Progenitor cell of endocrine pancreas (in vitro differentiated cells): ENCODE measurements at places on chromosomes 11 and 22. TPM values are rescaled to one million over a fixed set of nuclear protein-coding genes. Genes with fewer than 3 reads are reported as not detected.

GRCh38 chr11:45933846-45934579 lies 11.6 kb downstream of the LARGE2 start:
- H3K36me3 ChIP-seq, result peaks cover 13% of the 10 kb centered on the region
- no peak for DNase-seq
- H3K4me1 ChIP-seq, result peaks cover 21% of the 10 kb centered on the region
- no peak overlapping the region for H3K4me3 ChIP-seq
- no peaks in the 10 kb centered on the region for H3K27me3 ChIP-seq

The NCR3LG1 gene
- total RNA-seq, result 1.3 and 2.1 TPM in 2 replicates

DNA sequence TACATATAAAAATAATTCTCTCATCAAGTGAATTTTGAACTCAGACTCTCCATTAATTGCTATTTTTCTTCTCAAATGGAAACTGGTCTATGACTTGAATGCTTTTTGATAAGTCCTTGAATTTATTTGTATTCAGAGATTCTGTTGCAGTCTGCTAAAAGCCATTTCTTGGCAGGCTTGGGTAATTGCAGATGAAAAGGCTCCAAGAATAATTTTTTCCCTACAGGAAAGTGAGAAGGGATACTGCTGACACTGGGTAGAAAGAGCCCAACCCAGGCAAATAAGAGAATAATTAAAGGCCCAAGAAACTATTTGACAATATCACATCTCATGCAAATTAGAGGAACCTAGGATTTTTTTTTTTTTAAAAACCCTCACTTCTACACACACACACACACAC lies 246.5 kb upstream of the DDI1 start:
- no peak for DNase-seq
- no peaks in the 10 kb centered on the region for H3K27me3 ChIP-seq
- no peak overlapping the region for H3K27ac ChIP-seq
- peaks cover 2% of the 10 kb centered on the region for H3K36me3 ChIP-seq
- H3K4me3 ChIP-seq, result no peak overlapping the region
- no peaks in the 10 kb centered on the region for H3K4me1 ChIP-seq

DNA sequence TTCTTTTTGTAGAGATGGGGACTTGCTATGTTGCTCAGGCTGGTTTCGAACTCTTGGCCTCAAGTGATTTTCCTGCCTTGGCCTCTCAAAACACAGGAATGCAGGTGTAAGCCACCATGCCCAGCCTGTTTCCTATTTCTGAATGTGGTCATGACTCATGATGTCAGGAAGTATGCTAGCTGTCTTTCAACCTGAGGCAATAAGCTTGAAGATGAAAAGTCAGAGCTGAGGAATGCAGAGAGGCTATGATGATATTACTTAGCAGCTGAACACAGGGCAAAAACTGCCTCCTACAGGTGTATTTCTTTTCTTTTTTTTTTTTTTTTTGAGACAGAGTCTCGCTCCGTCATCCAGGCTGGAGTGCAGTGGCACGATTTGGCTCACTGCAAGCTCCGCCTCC lies 9.0 kb upstream of the NUCB2 start:
- H3K4me1 ChIP-seq, result no peaks in the 10 kb centered on the region
- peaks cover 3% of the 10 kb centered on the region for H3K27me3 ChIP-seq
- no peak for DNase-seq
- no peak overlapping the region for H3K4me3 ChIP-seq

The STK33 gene
- total RNA-seq, result 22.6 and 23.4 TPM in 2 replicates

DNA sequence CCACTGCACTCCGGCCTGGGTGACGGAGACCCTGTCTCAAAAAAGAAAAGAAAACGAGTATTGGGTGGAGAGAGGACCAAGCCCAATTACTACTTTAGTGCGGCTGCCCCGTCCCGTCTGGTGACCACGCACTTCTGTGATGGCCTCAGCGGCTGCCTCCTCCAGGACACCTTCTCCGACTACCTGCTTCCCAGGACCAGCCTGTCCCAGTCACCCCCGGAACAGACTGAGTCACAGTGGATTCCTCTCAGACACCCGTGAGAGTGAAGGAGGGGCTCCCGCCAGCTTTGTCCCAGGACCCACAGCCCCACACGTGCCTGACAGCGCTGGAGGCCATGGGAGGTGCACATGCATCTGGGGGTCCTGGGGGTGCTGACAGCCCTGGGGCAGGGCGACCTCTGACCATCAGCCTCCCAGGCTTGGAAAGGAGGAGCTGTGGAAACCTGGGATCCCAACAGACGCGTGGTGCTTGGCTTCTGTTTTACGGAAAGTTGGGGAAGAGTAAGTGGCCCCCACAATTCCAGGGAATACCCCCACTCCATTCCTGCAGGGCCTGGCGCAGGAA lies 4.8 kb downstream of the DRD4 start:
- peaks cover 7% of the 10 kb centered on the region for H3K4me1 ChIP-seq
- H3K36me3 ChIP-seq, result peaks cover 3% of the 10 kb centered on the region
- H3K4me3 ChIP-seq, result no peak overlapping the region
- no peak overlapping the region for H3K27ac ChIP-seq

The SHISA8 gene
- not detected in 2 replicates for total RNA-seq

- H3K36me3 ChIP-seq, result peaks cover 24% of the 10 kb centered on the region
- DNase-seq, result no peak
- H3K27me3 ChIP-seq, result no peaks in the 10 kb centered on the region
- H3K4me3 ChIP-seq, result no peak overlapping the region
- H3K27ac ChIP-seq, result no peak overlapping the region
Measured at GRCh38 chr11:100964435-100964834, 165.2 kb downstream of the PGR start.

The DCHS1 gene
- 54.7 and 61.4 TPM in 2 replicates for total RNA-seq

GRCh38 chr11:68142441-68143309 lies 21.5 kb upstream of the CHKA start:
- H3K27me3 ChIP-seq, result no peaks in the 10 kb centered on the region
- no peak for DNase-seq
- H3K27ac ChIP-seq, result no peak overlapping the region
- H3K36me3 ChIP-seq, result peaks cover 2% of the 10 kb centered on the region
- H3K4me1 ChIP-seq, result peaks cover 22% of the 10 kb centered on the region

The B4GALNT4 gene
- 277 and 294 TPM in 2 replicates for total RNA-seq

GRCh38 chr22:30865656-30866055 lies 102.9 kb downstream of the MORC2 start:
- no peak overlapping the region for H3K4me3 ChIP-seq
- no peaks in the 10 kb centered on the region for H3K36me3 ChIP-seq

The OR8D4 gene
- 0.24 and 0.58 TPM in 2 replicates for total RNA-seq

GRCh38 chr11:9568161-9568853 lies 5.2 kb upstream of the WEE1 start:
- H3K4me1 ChIP-seq, result peaks cover 62% of the 10 kb centered on the region
- no peaks in the 10 kb centered on the region for H3K36me3 ChIP-seq
- peak overlapping the region; percentile 48 for H3K4me3 ChIP-seq

The OR5B21 gene
- not detected in 2 replicates for total RNA-seq

The BCO2 gene
- 3.0 and 3.6 TPM in 2 replicates for total RNA-seq

The GAS2 gene
- total RNA-seq, result 14.5 and 16.0 TPM in 2 replicates

DNA sequence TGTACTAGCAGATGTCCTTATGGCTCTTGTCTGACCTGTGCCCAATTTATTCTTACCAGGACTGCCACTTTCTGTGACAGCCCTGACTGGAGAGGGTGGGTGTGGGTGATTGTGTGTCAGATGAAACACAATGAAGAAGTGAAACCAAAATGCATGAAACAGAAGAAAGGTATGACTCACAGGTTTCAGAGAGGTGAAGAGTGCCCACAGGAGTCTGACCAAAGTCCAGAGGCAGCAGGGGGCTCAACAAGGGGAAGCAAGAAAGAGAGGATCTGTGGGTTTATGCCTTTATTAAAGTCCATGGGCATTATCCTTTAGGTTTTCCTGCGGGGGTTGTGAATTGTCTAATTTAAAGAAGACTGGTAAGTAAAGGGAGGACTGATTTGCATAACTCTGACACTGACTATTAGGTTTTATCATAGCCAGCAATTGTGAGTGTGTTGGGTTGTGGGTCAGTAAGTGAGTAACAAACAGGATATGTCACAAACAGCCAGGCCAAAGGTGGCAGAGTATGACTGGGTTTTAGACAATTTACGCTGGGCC lies 3.9 kb upstream of the OR4C6 start:
- no peaks in the 10 kb centered on the region for H3K4me1 ChIP-seq
- H3K36me3 ChIP-seq, result no peaks in the 10 kb centered on the region
- DNase-seq, result no peak
- no peak overlapping the region for H3K27ac ChIP-seq
- no peak overlapping the region for H3K4me3 ChIP-seq

- no peak within 1 kb of the TSS for H3K27ac ChIP-seq
- H3K27me3 ChIP-seq, result no peaks in the 10 kb centered on the region
- H3K4me1 ChIP-seq, result peaks cover 2% of the 10 kb centered on the region
- no peak for DNase-seq
Measured at GRCh38 chr11:5234381-5234834, at the start of gene HBD. HBD (minus strand) TSS chr11:5234483; CDS start chr11:5234433, 50 bp downstream.

DNA sequence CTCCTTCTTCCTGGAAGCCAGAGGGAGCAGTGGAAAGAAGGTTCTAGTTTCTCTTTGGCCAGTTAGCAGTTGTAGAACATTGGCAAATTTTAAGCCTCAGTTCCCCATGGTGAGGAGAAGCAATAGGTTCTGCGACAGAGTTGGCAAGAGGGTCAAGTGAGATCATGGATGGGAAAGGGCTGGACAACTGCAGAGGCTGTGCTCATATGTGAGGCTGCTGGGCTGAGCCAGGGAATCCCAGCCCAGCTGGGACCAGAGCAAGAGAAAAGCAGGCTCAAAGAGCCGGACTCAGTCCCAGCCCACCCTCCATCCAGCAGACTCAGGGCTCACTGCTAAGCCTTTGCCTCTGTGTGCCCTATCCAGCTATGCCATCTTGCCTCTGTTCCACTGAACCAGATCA lies 66.8 kb upstream of the MYOD1 start:
- no peak for DNase-seq
- no peaks in the 10 kb centered on the region for H3K36me3 ChIP-seq
- no peak overlapping the region for H3K27ac ChIP-seq
- H3K27me3 ChIP-seq, result peaks cover 48% of the 10 kb centered on the region
- H3K4me1 ChIP-seq, result no peaks in the 10 kb centered on the region

- H3K4me3 ChIP-seq, result no peak overlapping the region
- no peak overlapping the region for H3K27ac ChIP-seq
- DNase-seq, result no peak
- H3K27me3 ChIP-seq, result no peaks in the 10 kb centered on the region
- H3K4me1 ChIP-seq, result no peaks in the 10 kb centered on the region
Measured at GRCh38 chr11:65059523-65059922, 1.2 kb upstream of the NAALADL1 start.

The APLNR gene
- 0.12 TPM in 1 of 2 replicates, not detected in the other for total RNA-seq

The PRRG4 gene
- total RNA-seq, result 0.67 and 0.75 TPM in 2 replicates

GRCh38 chr11:23112390-23112789 lies 252.1 kb upstream of the CCDC179 start:
- H3K27ac ChIP-seq, result no peak overlapping the region
- DNase-seq, result no peak
- peaks cover 11% of the 10 kb centered on the region for H3K4me1 ChIP-seq
- peaks cover 8% of the 10 kb centered on the region for H3K36me3 ChIP-seq
- no peaks in the 10 kb centered on the region for H3K27me3 ChIP-seq

- no peak overlapping the region for H3K4me3 ChIP-seq
- H3K27me3 ChIP-seq, result no peaks in the 10 kb centered on the region
- H3K36me3 ChIP-seq, result peaks cover 34% of the 10 kb centered on the region
- no peak for DNase-seq
Measured at GRCh38 chr11:74086242-74086884, 77.5 kb upstream of the UCP3 start.

DNA sequence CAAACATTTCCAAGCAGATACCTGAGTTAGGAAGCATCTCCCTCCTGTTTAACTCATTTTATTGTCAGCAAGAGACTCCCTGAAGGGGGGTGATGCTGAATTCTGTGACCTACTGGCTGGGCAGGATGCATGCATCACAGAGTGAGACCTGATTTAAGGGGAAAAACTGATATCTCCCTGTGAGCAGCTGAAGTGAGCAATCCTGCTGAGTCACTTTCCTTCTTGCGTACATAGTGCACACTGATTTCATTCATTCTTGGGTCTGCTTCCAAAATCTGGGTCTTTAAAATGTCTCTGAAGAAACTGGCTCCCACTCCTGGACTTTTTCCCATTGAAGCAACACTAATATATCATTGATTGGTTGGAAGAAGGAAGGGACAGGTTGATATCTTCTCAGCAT lies 23.3 kb downstream of the P4HA3 start:
- no peaks in the 10 kb centered on the region for H3K36me3 ChIP-seq
- H3K27ac ChIP-seq, result no peak overlapping the region
- DNase-seq, result no peak
- no peak overlapping the region for H3K4me3 ChIP-seq

DNA sequence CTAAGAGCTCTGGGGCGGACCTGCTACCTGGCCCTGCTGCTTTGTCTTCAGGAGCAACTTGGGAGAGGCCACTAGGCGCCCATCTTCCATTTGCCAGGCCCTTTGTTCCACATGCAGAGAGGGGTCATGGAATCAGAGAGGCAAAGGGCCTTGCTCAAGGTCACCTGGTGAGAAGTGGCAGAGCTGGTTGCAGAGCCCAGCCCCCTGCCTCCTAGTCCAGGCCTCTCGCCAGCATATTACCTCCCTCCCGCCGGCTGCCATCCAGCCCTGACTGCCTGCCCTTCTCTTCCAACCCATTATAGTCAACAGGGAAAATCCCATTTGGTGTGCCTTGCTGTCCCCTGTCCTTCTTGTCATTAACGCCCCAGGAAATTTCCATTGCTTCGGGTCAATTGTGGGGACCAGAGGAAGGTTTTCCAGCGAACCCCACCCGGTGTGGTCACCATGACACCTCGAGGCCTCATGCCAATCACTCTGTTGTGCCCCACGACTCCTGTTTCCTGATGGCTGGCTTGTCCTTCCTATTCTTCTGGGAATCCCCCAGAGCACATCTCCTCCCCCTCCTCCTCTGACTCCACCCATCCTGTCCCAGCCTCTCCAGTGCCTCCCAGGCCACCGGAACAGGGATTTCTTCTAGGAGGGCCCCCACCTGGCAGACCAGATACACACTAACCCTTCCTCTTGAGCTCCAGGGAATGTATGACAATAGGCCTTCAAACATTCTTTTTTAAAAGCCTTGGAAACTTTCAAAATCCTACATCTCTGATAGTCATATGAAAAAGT lies 77.0 kb downstream of the NECTIN1 start:
- no peak for DNase-seq
- no peaks in the 10 kb centered on the region for H3K36me3 ChIP-seq
- no peak overlapping the region for H3K4me3 ChIP-seq
- peaks cover 19% of the 10 kb centered on the region for H3K27me3 ChIP-seq

- H3K4me3 ChIP-seq, result peak overlapping the region; percentile 51
- peaks cover 38% of the 10 kb centered on the region for H3K4me1 ChIP-seq
- no peaks in the 10 kb centered on the region for H3K27me3 ChIP-seq
- DNase-seq, result no peak
- peak overlapping the region; percentile 96 for H3K27ac ChIP-seq
Measured at GRCh38 chr11:103805688-103806009, 230.8 kb upstream of the DDI1 start.
